GM13977 (cell line): ENCODE measurements at places on chromosomes 4 and X.

- no peak for DNase-seq
Observed at GRCh38 chrX:42109428-42109827, 186.1 kb upstream of the CASK start.

DNA sequence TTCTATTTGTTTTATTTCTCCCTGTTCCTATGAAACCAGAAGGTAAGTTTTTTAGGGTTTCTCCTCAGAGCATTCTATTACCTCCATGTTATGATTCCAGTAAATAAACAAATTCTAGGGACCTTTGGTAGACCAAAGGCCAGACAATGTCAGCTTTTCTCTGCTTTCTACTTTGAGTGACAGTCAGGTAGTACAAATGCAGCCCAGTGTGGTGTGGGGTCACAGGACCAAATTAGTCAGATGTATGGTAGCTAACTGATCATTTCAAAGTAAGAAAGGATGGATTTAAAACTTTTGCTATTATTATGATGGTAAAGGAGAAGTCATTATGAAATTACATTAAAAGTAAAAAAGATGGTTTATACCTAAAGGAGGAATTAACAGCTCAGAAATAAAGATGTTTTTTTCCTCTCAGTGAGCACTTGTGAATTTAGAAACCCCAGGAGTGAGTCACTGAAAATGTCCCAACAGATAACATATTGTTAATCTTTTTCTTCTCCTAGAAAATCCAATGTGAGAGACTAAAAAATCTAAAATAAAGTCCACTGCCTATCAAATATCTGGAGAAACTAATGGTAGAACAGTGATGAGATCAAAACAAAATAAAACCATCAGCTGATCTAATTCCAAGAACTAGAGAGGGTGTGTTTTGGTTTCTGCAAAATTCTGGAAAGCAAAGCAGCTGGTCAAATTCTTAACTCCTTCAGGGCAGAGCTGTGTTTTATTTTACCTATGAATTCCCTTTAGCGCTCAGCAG, 16.6 kb upstream of the KLHL2 start:
- no peak for DNase-seq

GRCh38 chrX:23403849-23404248, 69.2 kb downstream of the PTCHD1 start:
- DNase-seq, result no peak

DNA sequence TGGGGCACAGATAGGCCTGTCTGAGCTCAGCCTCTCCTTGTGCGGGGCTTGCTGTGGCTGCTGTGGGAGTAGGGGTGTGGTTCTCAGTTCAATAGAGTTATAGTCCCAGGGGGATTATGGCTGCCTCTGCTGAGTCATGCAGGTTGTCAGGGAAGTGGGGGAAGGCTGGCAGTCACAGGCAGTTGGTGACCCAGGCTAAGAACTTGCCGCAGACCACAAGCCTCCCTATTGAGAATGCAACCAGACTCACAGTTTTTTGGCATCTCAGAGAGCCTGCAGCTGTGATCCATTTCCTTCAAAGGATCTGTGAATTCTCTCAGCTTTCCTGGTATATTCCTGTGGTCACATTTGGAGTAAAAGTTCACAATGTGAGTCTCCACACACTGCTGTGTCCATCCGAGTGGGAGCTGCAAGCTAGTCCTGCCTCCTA, 364.9 kb downstream of the ZNF674 start:
- DNase-seq, result no peak

- no peak for DNase-seq
Observed at GRCh38 chrX:5936438-5936837, 292.2 kb downstream of the NLGN4X start.

GRCh38 chr4:29908276-29908675, 811.9 kb upstream of the PCDH7 start:
- DNase-seq, result no peak

- DNase-seq, result no peak
Observed at GRCh38 chr4:80448056-80448455, 112.5 kb downstream of the CFAP299 start.

DNA sequence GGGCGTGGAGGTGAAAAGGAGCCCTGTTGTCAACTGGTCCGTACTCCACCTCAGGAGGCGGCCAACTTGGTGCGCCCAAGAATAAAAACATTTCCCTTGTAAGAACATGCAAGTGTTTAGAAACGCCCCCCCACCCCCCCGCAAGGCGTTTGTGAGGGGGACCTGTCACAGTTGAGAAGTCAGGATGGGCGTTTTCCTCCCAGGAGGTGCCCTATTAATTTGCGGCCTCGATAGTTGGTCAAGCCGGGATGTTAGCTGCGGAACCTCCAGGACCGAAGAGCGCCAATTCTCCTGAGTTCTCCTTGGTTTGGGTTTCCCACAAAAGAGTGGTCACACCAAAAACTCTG, 651 bp upstream of the SAP30 start:
- DNase-seq, result peak; percentile 47
